Retina (tissue), 1 donor: ENCODE measurements at places on chromosomes 3 and 15.

- no peak for DNase-seq
Observed at GRCh38 chr3:7445331-7445730, 584.4 kb downstream of the GRM7 start.

DNA sequence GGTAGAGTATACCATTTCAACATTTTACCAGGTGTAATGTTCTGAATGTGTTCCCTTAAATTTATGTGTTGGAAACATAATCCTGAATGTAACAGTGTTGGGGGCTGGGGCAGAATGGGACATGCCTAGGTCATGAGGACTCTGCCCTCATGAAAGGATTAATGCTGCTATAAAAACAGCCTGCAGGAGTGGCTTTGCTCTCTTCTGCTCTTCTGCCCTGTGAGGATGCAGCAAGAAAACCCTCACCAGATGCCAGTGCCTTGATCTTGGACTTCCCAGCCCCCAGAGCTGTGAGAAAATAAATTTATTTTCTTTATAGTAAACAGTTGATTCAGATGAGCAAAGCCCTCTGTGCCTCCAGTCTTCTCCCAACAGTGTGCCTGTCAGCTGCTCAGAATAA is 326.0 kb upstream of the ONECUT1 start:
- DNase-seq = no peak

DNA sequence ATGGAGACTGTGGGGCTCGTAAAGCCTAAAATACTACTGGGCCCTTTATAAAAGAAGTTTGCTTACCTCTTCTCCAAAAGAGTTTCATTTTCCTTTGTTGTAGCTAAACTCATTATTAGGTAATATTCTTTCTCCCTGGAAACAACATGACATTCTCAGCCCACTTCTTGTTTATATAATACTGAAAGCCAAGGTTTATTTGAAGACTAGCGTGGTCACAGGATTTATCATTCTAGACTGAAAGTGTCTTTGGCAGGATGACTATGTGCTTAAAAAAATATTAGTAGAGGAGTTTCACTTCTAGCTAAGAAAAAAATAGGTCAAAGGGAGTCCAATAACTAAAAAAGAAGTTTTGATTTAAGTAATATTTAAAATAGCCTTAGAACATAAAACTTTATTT is 1085.2 kb upstream of the CADM2 start:
- DNase-seq = no peak

DNA sequence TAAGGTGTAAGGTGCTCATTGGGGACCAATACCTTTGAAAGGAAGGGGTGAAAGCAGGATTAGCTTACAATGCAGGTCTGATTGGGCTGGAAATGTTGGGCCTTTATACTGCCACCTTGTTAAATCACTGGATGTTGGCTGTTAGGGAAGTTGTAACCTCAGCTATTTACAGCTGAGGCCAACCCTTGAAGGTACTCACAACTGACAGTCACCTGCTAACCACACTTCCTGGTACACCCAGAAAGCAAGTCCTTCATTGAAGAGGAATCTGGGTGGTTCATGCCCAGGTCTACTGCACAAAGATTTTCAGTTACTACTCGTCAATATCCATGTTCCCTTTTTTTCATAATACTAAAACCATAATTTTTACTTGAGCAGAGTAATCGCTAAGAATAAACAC is 65.4 kb upstream of the CLDN18 start:
- DNase-seq = no peak

DNA sequence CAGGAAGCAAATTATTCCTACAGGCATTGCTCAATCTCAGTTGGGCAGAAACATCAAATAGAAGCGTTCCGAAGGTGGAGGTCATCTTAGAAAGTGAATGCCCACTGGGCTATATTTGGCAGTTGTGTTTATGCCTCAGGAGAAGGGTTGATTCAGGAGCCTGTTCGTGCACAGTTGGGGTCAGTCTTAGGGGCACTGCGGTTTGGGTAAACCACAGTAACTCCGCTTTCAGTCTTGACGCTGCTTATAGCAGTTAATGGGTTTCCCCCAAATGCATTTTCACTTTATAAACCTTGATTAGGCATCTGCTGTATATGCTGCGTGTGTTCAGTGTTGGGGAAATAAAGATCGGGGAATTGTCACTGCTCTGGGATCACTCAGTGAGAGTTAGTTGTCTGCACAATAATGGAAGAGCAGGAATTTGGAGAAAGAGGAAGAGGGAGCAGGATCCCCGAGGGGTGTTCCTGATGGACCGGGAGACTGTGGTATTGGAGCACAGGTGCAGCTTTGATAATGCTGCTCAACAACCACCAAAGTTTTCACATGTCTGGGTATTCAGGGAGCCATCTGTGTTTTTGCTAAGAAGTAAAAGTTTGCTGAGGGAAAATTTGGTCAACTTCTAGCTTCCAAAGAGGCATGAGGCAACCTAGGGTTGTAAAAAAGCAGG is 124.3 kb upstream of the EIF1B start:
- no peak for DNase-seq

DNA sequence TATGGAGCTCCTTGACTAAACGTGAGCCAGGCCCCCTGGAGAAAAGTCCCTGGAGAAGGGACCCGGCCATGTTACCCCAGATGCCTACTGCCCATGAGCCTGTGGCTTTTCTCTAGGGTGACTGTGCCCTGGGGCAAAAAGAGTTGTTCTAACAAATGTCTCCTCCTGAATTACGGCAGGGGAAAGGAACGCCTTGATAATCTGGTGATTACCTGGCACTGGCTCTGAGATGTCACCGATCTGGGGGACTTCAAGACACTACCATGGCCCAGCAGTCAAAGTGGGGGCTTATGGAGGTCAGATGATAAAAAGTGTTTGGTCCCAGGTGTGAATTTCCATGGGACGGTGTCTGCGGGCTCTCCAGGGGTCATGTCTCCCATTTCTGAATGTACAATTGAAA is 140.7 kb downstream of the KLF13 start:
- no peak for DNase-seq

DNA sequence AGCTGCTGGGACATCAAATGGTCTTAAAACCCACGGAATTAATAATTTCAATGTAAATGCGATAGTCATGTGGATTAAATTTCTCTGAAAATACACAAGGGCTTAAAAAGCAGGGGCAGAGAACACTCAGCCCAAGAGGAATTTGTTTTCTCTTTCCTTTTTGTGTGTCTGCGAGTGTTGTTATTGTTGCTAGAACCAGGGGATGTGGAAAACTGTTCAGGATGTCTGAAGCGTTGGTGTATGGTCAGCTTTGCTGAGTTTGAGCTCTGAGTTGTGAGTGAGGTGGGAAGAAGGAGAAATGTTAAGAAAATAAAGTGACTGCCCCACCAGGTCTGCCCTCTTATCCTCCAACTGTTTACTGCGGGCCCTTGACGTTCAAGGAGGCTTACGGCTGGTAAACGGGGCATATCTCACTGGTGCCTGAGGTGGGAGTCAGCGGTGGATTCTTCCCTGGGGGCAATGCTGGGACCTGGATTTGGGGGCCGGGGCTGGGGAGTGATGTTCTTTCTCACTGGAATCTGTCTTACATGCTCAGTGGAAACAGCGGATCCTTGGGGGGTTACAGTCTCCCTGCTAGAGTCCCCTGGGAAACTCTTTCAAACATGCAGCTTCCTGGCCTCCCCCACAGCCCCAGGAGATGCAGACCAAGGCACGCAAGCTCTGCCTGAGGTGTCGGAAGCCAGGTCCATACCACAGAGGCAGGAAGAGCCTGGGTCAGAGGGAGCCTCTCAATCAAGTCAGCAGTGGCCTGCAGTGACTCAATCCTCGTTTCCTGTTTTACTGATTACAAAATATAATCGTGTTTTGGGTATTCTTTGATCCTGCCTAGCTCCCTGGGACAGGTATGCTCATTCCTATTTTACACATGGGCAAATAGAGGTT is 41.8 kb downstream of the ITGA11 start:
- no peak for DNase-seq

GRCh38 chr3:124707656-124708062 is 22.6 kb upstream of the UMPS start:
- no peak for DNase-seq

- no peak for DNase-seq
Observed at GRCh38 chr3:117722856-117723255, 1013.3 kb downstream of the TUSC7 start.

DNA sequence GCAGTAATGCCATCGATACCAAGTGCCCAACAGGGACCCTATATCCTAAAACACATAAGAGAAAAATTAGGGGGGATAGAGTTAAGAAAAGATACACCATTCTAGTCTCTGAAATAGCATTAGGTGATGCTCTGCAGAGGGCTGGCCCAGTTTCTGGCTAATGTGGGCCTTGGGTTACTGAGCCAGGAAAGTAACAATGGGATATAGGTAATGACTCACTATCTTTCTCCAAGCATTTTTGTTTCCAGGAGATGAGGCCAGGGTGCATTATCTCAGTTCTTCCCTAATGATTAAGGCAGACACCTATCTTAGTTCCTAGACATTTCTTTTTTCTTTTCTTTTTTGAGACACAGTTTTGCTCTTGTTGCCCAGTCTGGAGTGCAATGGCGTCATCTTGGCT is 50.0 kb downstream of the PRKAR2A start:
- DNase-seq = no peak

GRCh38 chr3:99532246-99532645 is 106.1 kb upstream of the COL8A1 start:
- DNase-seq = no peak

DNA sequence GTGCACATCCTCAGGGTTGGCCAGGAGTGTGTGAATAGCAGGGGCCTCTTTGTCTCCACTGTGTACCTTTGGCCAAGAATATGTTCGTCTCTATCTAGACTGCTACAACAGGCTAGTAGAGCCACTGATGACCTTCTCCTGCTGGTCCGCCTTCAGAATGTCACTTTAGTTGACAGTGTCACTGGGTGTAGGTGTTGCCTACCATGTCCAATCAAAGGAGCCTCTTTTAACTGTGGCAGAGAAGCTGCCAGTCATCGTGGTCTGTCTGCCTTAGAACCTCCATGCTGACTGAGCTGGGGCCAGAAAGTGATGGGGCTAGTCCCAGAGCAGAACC is 40.1 kb downstream of the OXSR1 start:
- DNase-seq = no peak

DNA sequence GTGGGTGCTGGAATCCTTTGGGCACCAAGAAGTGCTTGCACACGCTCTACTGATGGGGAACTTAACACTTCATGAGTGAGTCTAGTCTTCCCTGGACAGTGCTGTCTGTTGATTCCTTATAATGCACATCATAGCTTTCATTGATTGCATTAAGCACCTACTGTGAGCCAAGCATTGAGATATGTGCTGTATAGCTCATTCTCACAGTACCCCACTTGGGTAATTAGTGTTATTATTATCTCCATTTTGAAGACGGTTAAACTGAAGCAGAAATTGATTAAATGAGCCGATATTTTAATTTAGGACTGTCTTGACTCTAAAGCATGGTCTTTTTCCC is 504 bp upstream of the PDHB start:
- DNase-seq = no peak

DNA sequence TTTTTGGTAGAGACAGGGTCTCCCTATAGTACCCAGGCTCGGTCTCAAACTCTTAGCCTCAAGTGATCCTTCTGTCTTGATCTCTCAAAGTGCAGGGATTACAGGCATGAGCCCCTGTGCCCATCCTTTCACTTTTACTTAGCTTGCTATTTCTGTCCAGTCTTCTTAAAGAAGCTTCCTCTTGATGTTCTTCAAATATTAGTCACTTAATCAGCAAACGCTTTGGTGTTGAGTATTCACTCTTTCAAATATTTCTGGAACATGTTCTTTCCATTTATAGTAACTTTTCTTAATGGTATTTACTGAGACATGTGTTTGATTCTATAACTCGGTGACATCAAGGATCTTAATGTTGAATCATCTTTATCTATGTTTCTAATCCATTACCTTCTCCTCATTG is 122.1 kb downstream of the CNTN6 start:
- DNase-seq = no peak

GRCh38 chr3:186882881-186883685 is 40.6 kb downstream of the ADIPOQ start:
- DNase-seq = no peak

DNA sequence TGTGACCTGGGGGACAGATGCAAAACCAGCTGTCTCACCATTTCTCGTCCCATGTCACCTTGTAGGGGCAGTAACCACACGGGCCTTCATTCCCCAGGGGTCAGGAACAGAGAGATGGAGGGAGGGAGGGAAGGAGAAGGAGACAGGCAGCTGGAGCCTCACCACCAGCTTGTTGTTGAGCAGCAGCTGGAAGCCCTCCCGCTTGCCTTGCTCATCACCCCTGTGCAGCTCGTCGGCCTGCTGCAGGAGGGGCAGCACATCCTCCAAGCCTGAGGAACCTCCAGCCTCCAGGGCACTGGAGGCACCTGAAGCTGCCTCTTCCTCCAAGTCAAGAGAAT is 10.3 kb downstream of the RMDN3 start:
- peak; percentile 17 for DNase-seq

DNA sequence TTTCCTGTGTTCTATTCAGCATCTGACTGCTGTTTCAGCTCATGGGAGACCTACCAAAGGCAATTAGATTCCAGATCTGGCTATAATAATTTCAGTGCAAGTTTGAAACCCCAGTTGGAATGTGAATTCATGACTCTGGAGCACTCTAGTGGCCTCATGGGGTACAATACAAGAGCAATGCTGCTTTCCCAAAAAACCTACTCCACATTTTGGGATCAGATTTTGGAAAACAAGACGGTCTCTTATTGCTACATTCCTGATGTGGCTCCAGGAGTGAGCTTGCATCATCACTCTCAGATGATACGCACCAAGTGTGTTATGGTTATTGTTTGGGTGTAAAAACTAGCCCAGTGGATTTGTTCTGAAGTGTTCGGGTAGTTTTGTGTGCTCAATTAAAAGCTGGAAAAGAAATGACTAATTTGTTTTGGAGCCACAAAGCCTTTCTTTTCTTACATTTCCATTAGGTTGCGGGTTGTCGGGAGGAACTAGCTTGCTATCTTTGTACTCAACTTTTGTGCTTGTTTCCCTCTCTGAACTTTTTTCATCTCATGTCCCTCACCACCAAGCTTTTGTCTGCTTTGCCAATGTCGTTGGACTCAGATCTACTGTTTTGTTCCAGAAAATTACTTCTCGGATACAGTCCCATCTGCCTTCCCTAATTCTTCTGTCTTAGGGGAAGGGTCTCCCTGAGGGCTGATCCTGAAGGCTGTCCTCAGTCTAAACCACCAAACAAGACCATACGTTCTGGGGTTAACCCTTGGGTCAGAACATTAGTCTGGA is 272.1 kb downstream of the BBX start:
- no peak for DNase-seq

- peak; percentile 66 for DNase-seq
Observed at GRCh38 chr3:183895296-183895695, 10.6 kb upstream of the PARL start.

DNA sequence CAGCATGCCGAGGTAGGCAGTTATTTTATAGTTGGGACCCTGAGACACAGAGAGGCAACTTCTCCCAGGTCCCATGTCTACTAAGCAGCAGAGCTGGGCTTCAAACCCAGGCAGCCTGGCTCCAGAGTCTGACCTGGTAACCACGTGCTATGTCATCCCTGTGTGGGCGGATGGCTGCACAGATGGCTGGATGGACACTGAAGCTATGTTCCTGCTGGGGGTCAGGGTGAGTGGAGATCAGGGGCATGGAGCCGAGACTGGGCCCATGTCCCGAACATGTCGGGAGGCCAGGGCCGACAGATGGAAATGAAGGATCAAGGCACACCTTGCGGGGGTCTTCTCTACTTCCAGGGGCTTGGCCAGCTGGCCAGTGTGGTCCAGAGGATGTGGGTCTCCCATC is 9.3 kb upstream of the FBLN2 start:
- DNase-seq = no peak

- DNase-seq = no peak
Observed at GRCh38 chr15:35540885-35541284, 5.1 kb downstream of the DPH6 start.
